Right renal pelvis (tissue), 4 donors: ENCODE measurements at places on chromosomes 11 and 22. TPM values are rescaled to one million over a fixed set of nuclear protein-coding genes. Genes with fewer than 3 reads are reported as not detected.

GRCh38 chr11:57480409-57481137 is 20.2 kb downstream of the RTN4RL2 start:
- no peak for DNase-seq

DNA sequence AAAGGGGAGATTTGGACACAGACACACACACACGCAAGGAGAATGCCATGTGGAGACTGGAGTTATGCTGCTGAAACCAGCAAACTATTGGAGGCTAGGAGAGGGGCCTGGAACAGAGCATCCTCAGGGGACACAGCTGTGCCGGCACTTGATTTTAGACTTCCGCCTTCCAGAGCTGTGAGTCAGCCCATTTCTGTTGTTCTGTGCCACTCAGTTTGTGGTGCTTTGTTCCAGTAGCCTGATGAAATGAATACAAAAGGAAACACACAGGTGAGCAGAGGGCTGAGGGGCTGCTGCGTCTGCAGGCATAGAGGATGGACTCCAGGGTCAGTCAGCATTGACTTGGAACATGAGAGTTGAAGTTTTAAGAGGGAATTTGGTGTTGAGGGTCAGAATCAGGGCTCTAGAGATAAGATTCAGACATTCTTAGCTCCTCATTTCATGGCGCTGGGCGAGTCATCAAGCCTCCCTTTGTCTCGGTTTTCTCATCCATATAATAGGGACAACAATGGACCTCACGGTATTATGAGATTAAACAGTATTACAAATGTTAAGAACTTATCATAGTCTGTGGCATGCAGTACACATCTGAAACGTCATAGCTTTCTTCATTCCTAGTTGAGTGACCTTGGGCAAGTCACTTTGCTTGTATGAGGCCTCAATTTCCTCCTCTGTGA is 191.0 kb downstream of the MIAT start:
- DNase-seq = no peak

- no peak for DNase-seq
These were observed 88.5 kb upstream of the ALX4 start for GRCh38 chr11:44398266-44399030.

CCDC87 gene
- 0.32 TPM for polyA plus RNA-seq

MFNG gene
- polyA plus RNA-seq = 10.4 TPM
